Stimulated activated CD4-positive, alpha-beta T cell treated with anti-CD3 and anti-CD28 coated beads, Interleukin-2, amount 100 ng/mL, for 4 hours (primary cell): ENCODE measurements at places on chromosomes 12 and 14.

- DNase-seq: no peak
Measured at GRCh38 chr12:85626001-85626783, 210.0 kb downstream of the RASSF9 start.

- DNase-seq: no peak
Measured at GRCh38 chr12:89701606-89702206, 6.9 kb downstream of the ATP2B1 start.

DNA sequence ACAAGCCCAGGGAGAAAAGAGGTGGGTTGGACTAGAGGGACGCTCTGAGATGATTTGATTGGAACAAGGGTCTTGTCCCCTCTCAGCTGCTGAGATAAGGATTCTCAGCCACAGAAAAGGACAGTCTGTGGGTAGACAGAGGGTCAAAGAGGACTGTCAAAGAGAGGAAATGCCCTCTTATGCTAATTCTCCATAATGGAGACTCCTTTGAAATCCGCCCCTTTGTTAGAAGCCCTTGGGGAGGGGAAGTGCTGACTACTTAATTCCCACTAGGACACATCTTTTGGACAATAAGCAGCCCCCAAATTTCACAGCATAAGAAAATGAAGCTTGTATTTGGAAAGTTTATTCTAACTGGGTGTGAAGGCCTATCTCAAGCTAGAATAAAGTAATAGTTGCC, 176.6 kb downstream of the KTN1 start:
- DNase-seq: no peak

DNA sequence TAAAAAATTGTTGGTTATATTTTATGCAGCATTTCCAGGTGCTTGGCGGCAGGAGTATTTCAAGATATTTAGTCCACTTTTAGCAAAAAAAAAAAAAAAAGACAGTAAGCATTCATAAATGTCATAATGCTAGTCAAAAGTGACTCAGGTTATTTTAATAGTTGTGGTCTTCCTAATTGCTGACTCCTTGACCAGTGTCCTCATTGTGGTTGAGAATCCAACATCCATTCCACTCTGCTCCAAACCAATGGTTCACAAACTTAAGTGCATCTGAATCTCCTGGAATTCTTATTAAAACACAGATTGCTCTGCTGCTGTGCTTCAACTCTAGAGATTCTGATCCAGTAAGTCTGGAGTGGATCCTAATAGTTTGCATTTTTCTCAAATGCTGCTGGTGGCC, 71.4 kb downstream of the AKAP6 start:
- no peak for DNase-seq

- DNase-seq: no peak
Measured at GRCh38 chr14:60254176-60254575, 5.2 kb downstream of the PPM1A start.

DNA sequence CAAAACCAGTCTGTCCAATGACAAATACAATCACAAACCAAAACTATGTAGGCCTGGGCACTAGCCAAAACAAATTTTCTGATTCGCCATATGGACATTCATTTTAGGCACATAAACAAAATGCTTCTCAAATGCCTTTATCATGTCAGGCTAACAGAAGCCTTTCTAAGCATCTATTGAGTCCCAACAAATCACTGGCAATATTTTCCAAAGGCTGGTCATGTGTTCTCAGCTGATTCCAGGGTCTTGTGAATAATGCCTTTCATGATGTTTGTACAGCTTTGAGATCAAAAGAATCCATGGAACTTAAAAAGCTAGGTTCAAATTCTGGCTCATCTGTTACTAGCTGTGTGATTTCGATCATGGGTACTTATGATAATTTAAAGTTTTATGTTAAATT, 16.1 kb downstream of the FSCB start:
- no peak for DNase-seq

GRCh38 chr12:47773062-47773857, at the start of gene SLC48A1:
SLC48A1 (plus strand) TSS chr12:47773238; CDS start chr12:47773305, 67 bp downstream.
- DNase-seq: peak; percentile 56

GRCh38 chr14:24115422-24116127, 826 bp upstream of the NRL start:
- DNase-seq: no peak

- DNase-seq: no peak
Measured at GRCh38 chr12:86290615-86291014, 34.4 kb upstream of the MGAT4C start.

GRCh38 chr12:65803251-65803650, 21.0 kb upstream of the HMGA2 start:
- no peak for DNase-seq
